ENCODE measurements at places on chromosomes 16 and 17.
A peak's percentile ranks its signal among the peaks of the same experiment; 100 is the strongest.

GRCh38 chr17:34991606-34992005 lies 11.3 kb downstream of the LIG3 start:
- no peak for DNase-seq

- no peak for DNase-seq
These were observed 2.8 kb upstream of the CA7 start for GRCh38 chr16:66841366-66841765.

DNA sequence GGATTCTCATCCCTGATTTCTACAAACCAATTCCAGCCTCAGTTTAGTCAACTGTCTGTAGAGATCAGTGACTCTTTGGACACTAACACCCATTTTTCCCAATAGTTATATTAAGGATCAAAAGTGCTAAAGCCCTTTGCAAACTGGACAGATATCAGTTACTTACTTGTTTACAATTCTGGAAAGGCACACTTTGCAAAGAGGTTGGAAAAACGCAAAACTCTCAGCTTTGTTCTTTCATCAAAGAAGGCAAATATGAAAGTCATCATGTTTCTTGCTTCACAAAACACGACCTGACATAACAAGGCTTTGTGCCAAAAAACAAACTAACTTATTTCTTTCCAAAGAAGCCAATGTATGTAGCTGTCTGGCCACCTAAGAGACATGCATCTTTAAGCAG lies 26.1 kb upstream of the VAT1L start:
- DNase-seq: no peak

GRCh38 chr16:87874639-87875427 lies 5.5 kb upstream of the SLC7A5 start:
- DNase-seq: peak; percentile 58

- no peak for DNase-seq
These were observed 165.2 kb upstream of the CHMP6 start for GRCh38 chr17:80826346-80826954.

GRCh38 chr17:56892333-56892732 lies 21.5 kb downstream of the TRIM25 start:
- DNase-seq: no peak

- peak; percentile 36 for DNase-seq
These were observed 72.1 kb upstream of the RCVRN start for GRCh38 chr17:9977180-9977575.

- no peak for DNase-seq
These were observed 23.4 kb downstream of the NME3 start for GRCh38 chr16:1747934-1748333.

- no peak for DNase-seq
These were observed 103.4 kb downstream of the ZNF778 start for GRCh38 chr16:89320782-89321501.

GRCh38 chr17:72259922-72260321 lies 139.1 kb downstream of the SOX9 start:
- DNase-seq: no peak

DNA sequence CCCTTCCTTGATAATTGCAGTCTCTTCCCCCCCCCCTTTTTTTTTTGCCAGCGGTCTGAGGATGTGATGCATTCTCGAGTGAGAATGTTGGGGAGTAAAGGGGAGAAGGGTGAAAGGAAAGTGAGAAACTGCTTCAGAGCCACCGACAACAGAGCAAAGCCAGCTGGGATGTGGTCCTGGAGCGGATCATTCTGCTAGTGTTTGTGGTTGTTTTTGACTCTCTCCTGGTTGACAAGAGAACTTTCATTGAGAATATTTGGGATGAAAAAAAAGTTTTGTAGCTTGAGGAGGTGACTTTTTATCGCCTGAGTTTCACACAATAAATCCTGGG lies 1.3 kb downstream of the NF1 start:
- peak; percentile 36 for DNase-seq

- peak; percentile 41 for DNase-seq
These were observed 6.2 kb downstream of the ITGAE start for GRCh38 chr17:3794557-3795389.

- no peak for DNase-seq
These were observed 70.8 kb downstream of the MAP2K6 start for GRCh38 chr17:69485251-69485661.

DNA sequence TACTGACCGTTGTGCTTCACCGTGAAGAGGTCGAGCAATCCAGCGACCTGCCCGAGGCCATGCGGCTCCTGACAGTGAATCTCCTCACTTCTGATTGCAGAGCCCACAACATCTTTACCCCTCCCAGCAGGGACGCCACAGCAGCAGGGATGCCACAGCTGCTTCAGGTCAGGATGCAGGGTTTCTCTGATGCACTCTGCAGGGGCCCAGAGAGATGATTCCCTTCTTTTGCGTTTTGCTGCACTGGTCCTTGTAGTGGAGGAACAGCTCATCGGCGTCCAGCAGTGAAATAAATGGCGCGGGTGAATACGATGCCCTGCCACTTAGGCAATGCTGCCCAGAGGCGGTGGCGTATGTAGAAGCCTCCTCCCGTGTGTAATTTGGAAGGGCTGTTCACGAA lies 5.6 kb downstream of the KIAA0513 start:
- no peak for DNase-seq

GRCh38 chr17:34652021-34652555 lies 72.7 kb downstream of the TMEM132E start:
- no peak for DNase-seq

DNA sequence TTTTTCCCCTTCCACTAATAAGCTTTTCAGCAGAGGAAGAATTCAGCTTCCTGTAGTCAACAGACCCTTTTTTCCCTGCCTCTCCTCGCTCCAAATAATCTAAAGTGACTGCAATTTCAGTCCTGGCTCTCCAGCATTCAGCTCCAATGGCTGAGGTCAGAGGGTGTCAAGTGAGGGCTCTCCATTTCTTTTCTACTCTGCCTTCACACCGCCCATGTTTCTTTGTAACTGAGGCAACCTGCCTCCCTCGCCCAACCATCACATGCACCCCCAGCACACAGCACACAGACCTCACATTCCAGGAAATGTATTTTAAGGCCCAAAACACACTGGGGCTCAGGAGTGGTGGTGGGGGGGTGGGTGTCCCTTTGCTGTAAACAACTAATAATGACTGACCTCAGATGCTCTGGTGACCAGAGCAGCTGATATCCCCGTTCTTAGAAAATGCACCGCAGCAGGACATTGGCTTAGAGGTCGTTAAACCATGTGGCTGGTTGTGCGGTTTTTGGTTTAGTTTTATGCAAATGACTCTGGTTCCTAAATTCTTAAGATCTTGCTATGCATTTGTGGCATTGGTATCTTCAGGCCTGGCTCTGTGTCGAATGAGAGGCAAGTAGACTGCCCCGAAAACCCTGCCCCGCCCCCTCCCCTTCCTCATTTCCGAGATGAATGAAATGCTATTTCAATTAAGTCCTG lies 203.6 kb downstream of the ZFHX3 start:
- DNase-seq: peak; percentile 47

GRCh38 chr17:34999456-34999855 lies 19.1 kb downstream of the LIG3 start:
- DNase-seq: no peak

DNA sequence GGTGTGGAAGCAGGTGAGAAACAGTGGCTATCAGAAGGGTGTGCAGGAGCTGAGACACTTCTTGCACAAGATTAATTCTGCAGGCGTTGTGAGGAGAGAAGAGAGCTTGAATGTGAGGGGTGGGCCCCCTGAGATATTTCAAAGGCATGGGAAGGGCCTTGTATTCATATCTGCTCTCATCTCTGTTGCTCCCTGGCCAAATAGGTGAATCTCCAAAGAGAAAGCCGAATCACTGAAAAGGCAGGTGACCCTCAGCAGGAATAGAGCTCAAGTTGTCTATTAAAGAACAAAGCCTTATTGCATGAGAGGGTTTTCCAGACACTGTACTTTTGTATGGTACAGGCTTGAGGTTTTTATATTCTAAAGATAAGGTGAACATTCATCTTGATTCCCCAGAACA lies 373.1 kb downstream of the TMEM114 start:
- no peak for DNase-seq

GRCh38 chr17:76511668-76512365 lies 10.6 kb upstream of the RHBDF2 start:
- no peak for DNase-seq

GRCh38 chr17:60301649-60302048 lies 90.3 kb downstream of the USP32 start:
- no peak for DNase-seq

- DNase-seq: no peak
These were observed 7.1 kb downstream of the MRPL28 start for GRCh38 chr16:363110-363765.

GRCh38 chr16:10530685-10531084 lies 49.7 kb downstream of the EMP2 start:
- DNase-seq: no peak

DNA sequence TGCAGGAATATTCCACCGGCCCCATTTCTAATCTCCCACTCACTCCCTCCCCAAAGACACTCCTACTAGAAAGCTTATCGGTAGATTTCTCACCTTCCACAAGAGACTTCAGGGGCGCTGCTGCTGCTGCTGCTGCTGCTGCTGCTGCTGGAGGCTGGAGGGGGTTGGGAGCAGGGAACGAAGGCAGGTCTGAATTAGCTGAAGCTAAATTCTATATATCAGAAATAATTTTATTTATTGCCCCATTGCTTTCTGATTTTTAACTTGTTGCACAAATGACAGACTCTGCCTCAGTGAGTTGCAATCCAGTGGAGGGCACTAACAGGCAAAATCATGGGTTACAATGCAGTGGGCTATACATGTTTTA lies 25.8 kb upstream of the HLF start:
- DNase-seq: peak; percentile 22

- peak; percentile 51 for DNase-seq
These were observed 199.9 kb downstream of the LGALS9B start for GRCh38 chr17:20267459-20267842.

GRCh38 chr16:4179020-4179419 lies 62.8 kb upstream of the ADCY9 start:
- no peak for DNase-seq

GRCh38 chr16:2204416-2205103 lies 694 bp upstream of the MLST8 start:
- no peak for DNase-seq

DNA sequence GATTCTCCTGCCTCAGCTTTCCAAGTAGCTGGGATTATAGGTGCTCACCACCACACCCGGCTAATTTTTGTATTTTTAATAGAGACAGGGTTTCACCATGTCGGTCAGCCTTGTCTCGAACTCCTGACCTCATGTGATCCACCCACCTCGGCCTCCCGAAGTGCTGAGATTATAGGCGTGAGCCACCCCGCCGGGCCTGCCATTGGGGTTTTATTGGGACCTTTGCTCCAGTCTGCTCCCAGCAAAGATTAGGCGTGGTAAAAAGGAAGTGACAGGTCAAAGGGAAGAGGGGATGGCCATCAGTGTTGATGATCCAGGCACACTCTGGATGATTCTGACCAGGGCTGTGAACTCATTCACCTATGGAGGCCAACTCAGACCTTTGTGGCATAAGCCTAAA lies 20.5 kb downstream of the MYLK3 start:
- no peak for DNase-seq

GRCh38 chr17:8904686-8905085 lies 37.2 kb upstream of the PIK3R6 start:
- no peak for DNase-seq

- DNase-seq: no peak
These were observed 31.8 kb downstream of the ZDHHC7 start for GRCh38 chr16:84979516-84979915.

DNA sequence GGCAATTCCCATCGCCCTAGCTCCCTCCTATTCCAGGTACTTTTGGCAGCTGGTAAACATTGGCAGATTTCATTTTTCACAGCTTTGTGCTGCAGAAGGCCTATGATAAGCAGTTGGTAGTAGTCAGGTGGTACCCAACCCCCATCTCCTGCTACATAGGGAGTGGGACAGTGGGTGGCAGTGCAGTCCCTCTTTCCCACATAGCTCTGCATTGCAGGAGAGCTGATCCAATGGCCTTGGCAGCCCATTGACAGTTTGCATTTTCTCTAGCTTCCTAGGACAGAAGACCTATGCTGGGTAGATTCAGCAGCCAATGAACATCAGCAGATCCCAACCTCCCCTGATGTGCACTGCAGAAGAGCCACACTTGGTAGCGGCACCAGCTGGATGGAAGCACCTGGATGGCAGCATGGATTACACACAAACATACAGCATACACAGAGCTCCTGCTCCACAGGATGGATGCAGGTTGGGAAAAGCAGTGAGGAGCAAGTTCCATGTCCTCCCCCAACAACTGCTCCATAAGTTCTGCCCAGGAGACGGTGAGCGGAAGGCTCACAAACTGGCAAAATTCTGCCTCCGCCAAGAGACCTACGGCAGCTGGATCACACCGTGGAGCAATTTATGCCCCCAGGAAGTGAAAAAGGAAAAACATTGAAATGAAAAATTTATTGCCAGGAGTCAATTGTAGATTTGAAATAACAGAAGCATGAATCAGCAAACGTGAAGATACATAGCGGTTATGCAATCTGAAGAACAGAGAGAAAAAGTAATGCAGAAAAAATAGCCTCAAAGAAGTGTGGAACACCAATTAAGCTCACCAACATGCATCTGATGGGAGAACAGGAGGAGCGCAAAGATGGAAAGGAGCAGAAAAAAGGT lies 95.7 kb downstream of the CACNG1 start:
- DNase-seq: no peak

DNA sequence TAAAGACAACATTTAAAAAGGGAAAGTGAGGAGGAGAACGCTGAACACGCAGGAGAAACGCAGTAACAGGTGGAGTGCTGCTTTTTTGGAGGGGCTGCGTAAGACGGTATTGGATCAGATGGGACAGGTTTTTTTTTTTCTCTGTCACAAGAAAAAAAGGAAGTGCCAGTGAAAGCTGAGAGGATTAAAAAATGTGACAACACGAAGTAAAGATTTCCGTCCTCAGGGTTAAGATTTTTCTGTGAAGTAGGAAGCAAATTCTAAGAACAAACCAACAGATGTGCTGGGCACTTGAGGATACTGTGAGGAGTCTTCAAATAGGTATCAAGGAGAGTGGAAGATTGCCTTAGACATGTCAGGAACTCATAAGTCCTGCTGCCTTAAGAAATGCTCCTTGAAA lies 5.8 kb upstream of the ABCA9 start:
- DNase-seq: no peak

DNA sequence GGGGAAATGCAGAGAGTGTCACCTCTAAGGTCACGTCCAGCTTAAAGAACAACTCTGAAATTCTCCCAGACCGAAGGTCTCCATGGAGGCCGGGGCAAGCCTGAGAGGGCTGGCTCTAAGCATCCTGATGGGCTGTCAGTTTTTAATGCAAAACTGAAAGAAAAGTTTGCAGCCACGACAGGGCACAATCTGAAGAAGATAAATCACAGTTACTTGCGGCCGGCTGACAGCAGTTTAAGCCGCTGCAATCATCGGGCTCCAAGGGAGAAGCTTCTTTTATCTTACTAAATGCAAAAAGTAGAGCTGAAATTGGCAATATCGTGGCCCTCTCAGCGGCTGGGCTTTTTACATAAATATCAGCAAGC lies 168.8 kb downstream of the CYLD start:
- no peak for DNase-seq

GRCh38 chr17:38440614-38441397 lies 12.5 kb downstream of the ARHGAP23 start:
- DNase-seq: no peak

GRCh38 chr17:40499551-40500189 lies 1.8 kb downstream of the TNS4 start:
- DNase-seq: no peak
